ENCODE measurements at places on chromosomes 12 and 14. TPM values are rescaled to one million over a fixed set of nuclear protein-coding genes. Genes with fewer than 3 reads are reported as not detected.

DNA sequence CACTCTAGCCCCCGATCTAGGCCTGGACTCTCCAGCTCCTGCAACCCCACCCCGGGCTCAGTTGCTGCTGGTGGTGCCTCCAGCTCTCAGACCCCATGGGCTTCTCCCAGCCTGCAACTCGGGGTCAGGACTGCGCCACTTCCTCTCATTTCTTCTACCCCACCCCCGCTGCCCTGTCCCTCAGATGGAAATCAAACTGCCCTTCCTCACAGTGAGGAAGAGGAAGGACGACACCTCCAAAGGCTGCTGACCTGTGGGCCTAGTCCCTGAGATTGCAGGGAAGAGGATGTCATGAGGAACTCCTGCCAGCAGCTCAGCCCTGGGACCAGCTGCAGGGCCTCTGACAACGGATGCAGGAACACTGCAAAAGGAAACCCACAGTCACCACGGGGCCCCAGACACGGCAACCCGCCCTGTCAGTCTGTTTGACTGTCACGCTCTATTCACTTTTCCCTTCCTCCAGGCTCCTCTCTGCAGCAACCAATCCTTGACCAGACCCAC, 29.3 kb upstream of the PNMA1 start:
- no peaks in the 10 kb centered on the region for H3K36me3 ChIP-seq
- DNase-seq, result no peak
- peaks cover 17% of the 10 kb centered on the region for H3K4me1 ChIP-seq
- peaks cover 4% of the 10 kb centered on the region for H3K27me3 ChIP-seq
- peak overlapping the region; percentile 52 for H3K27ac ChIP-seq

DNA sequence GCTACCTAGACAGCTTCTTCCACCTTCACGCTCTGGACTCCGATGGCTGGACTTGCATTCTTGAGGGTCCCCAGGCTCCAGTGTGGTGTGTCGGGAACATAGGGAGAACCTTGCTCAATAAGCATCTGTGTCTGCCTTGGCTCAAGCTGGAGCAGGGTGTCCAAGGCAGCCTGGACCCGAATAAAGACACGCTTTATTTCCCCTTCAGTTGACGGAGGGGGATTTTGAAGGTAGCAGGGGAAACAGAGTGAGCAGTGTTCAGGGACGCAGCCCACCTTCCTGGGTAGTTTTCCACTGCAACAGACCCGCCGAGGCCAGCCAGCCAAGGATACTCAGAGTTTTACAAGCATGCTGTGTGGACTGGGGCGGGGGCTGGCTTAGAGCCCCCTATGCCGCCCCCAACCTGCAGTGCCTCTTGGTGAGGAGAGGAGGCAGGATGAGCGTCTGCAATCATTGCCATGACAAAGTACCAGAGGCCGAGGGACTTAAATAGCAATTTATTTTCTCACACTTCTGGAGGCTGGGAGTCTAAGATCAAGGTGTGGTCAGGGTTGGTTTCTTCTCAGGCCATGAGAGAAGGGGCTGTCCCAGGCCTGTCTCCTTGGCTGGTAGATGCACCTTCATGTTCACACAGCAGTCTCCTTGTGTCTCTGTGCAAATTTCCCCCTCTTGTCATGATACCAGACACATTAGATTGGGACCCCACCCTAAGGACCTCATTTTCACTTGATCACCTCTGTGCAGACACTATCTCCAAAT, 201.2 kb downstream of the CHST11 start:
- no peaks in the 10 kb centered on the region for H3K36me3 ChIP-seq
- H3K27me3 ChIP-seq, result no peaks in the 10 kb centered on the region
- peak overlapping the region; percentile 4 for H3K27ac ChIP-seq
- H3K4me1 ChIP-seq, result peaks cover 12% of the 10 kb centered on the region
- DNase-seq, result no peak

DNA sequence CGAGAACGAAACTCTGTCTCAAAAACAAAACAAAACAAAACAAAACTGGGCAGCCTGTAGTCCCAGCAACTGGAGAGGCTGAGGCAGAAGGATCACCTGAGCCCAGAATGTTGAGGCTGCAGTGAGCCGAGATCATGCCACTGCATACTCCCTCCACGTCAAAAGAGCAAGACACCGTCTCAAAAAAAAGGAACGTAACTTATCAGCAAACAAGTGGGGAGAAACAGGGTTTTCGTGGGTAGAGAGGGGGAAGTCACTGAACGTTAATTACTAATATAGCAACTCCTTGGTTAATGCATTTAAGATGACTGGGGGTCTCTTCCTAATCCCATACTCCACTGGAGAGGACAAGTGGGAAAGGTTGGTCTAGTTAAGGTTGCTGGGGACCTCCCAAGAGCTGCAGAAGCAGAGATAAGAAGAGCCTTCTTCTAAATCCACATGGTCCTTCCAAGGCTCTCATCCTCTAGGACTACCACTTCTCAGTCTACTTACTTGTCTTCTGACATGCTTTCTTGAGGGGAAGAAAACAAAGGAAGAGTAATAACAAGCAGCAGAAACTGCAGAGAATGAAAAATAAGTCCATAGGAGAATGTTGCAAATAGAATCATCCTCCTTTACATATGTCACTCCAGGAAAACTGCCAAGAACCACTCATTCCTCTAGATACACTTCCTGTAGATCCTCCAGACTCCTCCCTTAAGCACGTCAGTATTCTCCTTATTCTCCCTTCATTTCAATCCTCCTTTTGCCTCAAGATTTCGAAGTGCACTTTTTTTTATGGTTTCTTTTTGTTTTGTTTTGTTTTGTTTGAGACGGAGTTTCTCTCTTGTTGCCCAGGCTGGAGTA, 5.8 kb downstream of the NUMB start:
- peaks cover 10% of the 10 kb centered on the region for H3K4me1 ChIP-seq
- no peak for DNase-seq
- no peak overlapping the region for H3K27ac ChIP-seq
- no peaks in the 10 kb centered on the region for H3K27me3 ChIP-seq
- no peak overlapping the region for H3K4me3 ChIP-seq

DNA sequence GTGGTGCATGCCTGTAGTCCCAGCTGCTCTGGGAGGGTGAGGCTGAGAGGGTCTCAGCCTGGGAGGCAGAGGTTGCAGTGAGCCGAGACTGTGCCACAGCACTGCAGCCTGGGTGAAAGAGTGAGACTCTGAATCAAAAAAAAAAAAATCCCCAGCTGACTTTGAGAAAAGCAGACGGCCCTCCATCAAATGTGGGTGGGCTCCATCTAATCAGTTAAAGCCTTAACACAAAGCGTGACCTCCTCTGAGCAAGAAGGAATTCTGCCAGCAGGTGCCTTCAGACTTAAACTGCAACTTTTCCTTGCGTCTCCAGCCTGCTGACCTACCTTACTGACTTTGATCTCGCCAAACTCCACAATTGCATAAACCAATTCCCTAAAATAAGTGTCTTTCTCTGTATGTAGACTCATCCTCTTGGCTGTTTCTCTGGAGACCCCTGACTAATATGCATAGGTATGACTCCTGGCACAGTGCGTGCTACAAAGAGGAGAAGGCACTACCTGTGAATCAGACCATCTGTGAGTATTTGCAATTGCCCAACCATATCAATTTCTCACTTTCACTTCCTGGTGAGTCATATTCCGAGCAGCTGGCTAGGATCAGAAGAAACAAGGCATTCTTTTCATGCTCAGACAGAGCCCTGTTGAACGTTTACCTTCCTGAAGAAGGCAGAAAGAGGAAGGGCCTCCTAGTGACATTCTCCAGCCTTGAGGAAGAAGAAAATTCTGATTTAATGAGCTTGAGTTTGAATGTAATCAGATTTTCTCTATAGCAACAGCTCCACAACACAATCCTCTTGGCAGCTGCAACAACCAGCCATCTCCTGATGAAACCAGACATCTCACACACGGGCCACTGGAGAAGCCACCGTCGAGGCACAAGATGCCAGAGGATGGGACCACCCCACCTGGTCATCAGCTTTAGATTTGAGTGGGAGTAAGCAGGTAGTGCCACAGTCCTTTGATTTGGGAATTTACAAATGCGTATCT, 54.3 kb downstream of the CLMN start:
- no peaks in the 10 kb centered on the region for H3K27me3 ChIP-seq
- H3K27ac ChIP-seq, result no peak overlapping the region
- peaks cover 11% of the 10 kb centered on the region for H3K4me1 ChIP-seq
- H3K36me3 ChIP-seq, result no peaks in the 10 kb centered on the region
- H3K4me3 ChIP-seq, result no peak overlapping the region

DNA sequence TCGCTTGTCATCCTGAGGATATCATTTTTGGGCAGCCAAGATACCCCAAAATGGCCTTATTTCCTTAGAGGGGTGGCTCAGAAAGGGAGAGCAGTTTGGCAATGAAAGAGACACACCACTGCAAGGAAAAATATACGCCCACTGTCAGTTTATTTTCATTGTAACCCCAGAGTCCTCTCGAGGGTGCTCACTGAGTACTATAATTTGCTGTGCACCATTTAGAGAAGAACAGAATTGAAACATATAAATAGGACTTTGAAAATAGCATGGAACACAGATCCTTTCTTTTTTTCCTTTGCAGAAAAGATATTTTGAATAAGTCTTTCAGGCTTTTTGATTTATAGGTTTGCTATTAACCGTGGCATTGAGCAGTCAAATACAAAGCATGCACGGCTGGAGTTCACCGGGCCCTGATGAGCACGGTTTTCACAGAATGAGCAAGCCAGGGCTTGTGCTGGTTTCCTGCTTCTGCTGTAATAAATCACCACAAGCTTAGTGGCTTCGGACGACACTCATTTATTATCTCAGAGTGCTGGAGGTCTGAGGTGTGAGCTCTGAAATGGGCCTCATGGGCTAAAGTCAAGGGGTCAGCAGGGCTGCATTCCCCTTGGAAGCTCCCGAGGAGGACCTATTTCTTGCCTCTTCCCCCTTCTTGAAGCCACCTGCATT, 152.3 kb downstream of the ZNF664 start:
- H3K36me3 ChIP-seq, result no peaks in the 10 kb centered on the region
- H3K27me3 ChIP-seq, result peaks cover 2% of the 10 kb centered on the region
- no peak overlapping the region for H3K27ac ChIP-seq
- H3K4me3 ChIP-seq, result no peak overlapping the region
- no peak for DNase-seq

DNA sequence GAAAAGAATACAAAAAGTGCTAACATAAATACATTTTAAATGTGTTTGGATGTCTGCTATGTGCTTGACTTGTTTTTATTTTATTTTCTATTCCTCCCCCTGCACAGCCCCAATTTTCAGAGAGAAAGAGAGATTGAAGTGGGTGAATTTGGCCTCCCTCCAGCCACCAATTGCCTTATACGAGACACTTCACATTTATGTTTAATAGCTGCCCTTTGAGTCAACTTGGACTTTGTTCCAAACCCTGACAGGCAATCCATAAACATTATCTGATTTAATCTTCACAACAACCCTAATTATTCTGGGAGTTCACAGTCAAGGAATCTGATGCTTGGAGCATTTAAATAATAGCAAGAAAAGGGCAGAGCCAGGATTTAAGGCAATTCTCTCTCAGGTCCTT, 161.7 kb downstream of the SLC15A4 start:
- no peaks in the 10 kb centered on the region for H3K4me1 ChIP-seq
- no peak for DNase-seq
- peaks cover 4% of the 10 kb centered on the region for H3K36me3 ChIP-seq
- no peak overlapping the region for H3K4me3 ChIP-seq
- no peak overlapping the region for H3K27ac ChIP-seq
- peaks cover 2% of the 10 kb centered on the region for H3K27me3 ChIP-seq

GRCh38 chr14:52271538-52271937, 4.0 kb downstream of the PTGDR start:
- no peaks in the 10 kb centered on the region for H3K36me3 ChIP-seq
- H3K27ac ChIP-seq, result no peak overlapping the region

DNA sequence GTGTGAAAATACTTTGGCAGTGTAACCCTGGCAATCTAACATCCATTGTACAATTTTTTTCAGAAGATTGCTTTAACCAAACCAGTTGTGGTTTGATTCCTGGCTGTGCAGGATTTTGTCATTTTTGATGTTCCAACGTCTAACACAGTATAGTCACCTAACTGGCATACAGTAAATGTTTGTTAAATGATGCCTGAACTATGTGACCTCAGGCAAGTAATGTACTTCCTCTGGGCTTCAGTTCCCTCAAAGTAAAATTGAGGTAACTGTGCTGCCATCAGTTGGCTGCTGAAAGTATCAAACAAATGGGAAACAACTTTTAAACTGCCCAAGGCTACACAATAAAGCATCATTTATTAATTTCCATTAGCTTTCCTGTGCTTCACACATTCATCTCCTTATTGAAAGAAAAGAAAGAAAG, 4.3 kb downstream of the TM7SF3 start:
- no peak overlapping the region for H3K4me3 ChIP-seq
- peaks cover under 1% of the 10 kb centered on the region for H3K27me3 ChIP-seq
- no peak overlapping the region for H3K27ac ChIP-seq
- DNase-seq, result no peak
- H3K36me3 ChIP-seq, result no peaks in the 10 kb centered on the region

GRCh38 chr12:57164966-57165625, 17.7 kb upstream of the LRP1-AS start:
- H3K36me3 ChIP-seq, result peaks cover 22% of the 10 kb centered on the region
- H3K4me1 ChIP-seq, result no peaks in the 10 kb centered on the region
- no peak for DNase-seq
- peaks cover 5% of the 10 kb centered on the region for H3K27me3 ChIP-seq
- no peak overlapping the region for H3K4me3 ChIP-seq

DNA sequence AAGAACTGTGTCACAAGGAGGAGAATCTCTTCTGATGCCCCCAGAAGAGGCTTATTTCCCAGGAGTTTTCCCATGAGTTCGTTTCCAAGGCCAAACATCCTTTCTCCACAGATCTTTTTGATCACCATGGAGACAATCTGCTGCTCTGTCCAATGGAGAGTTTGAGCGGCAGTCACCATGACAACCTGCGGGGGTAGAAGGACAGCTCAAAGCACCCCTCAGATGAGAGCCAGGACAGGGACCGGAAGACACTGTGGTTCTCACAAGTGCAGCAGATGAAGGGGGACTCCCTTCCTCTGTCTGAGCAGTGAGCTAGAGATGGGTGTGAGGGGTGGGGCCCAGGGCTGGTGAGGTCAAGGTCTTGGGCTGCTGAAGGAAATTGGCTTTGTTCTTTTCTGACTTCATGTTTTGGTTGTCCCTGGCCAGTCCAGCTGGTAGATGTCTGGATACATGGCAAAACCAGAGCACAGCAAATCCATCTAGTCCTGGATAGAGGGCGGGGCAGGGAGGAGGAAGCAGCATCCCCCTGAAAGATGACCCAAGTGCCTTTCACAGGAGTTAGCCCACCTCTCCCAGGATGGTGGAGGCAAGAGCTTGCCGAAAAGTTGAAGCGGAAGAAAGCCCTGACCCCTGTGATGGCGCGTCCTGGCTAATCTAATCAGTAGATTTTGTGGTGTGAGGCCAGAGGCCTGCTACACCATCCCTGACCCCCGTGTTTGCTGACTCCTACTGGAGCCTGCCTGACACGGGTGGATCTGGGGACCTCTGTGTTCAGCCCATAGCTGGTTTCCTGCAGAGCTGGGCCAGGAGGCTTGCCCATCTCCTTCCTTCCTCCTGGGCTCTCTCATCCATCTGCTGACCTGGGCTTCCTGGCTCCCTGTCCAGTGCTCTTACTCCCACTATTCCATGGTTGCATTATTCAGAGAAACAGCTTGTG, 24.4 kb downstream of the DHRS2 start:
- peak overlapping the region; percentile 71 for H3K4me3 ChIP-seq
- DNase-seq, result no peak
- H3K27me3 ChIP-seq, result peaks cover 1% of the 10 kb centered on the region
- H3K4me1 ChIP-seq, result peaks cover 29% of the 10 kb centered on the region
- H3K36me3 ChIP-seq, result no peaks in the 10 kb centered on the region

GRCh38 chr14:50979941-50980850, 35.9 kb upstream of the PYGL start:
- H3K4me1 ChIP-seq, result no peaks in the 10 kb centered on the region
- no peaks in the 10 kb centered on the region for H3K36me3 ChIP-seq
- H3K27ac ChIP-seq, result no peak overlapping the region
- peaks cover 5% of the 10 kb centered on the region for H3K27me3 ChIP-seq

Gene GLS2
- 0.91 TPM for total RNA-seq

Gene ZFYVE1
- total RNA-seq, result 43.7 TPM

Gene IL23A
- total RNA-seq, result 0.42 TPM

Gene PTPRB
- total RNA-seq, result 0.17 TPM

Data from glutamatergic neuron (in vitro differentiated cells).